ENCODE measurements at places on chromosomes 16 and 17. TPM values are rescaled to one million over a fixed set of nuclear protein-coding genes. Genes with fewer than 3 reads are reported as not detected.

Gene UTS2R
- not detected for total RNA-seq

Gene BICDL2
- total RNA-seq = 0.16 TPM

Gene PPP1R27
- not detected for total RNA-seq

Gene ORC6
- 7.8 TPM for total RNA-seq

Gene TMEM100
- total RNA-seq = 4.9 TPM

Gene PSMD12
- 22.9 TPM for total RNA-seq

Gene CHD9
- total RNA-seq = 25.1 TPM

Gene CBFA2T3
- total RNA-seq = not detected

Gene TBC1D3
- total RNA-seq = 2.3 TPM

Gene LRRC46
- total RNA-seq = not detected

Gene TRPV3
- total RNA-seq = 9.2 TPM

Gene ZG16B
- not detected for total RNA-seq

Gene PLK1
- total RNA-seq = 13.5 TPM

Gene PRSS36
- total RNA-seq = not detected

Gene RNF227
- total RNA-seq = 1.1 TPM

Gene HSD17B2
- total RNA-seq = not detected

Gene DPH1
- total RNA-seq = 23.6 TPM

Gene KRTAP1-3
- total RNA-seq = not detected

Gene CTRB1
- total RNA-seq = not detected

Gene CCDC144A
- total RNA-seq = not detected

Gene NAA60
- total RNA-seq = 16.8 TPM

Gene TOX3
- not detected for total RNA-seq

Gene SSTR5
- 1.4 TPM for total RNA-seq

Gene MMP15
- total RNA-seq = 3.2 TPM

Gene ATP6V0A1
- total RNA-seq = 20.6 TPM

Gene IL34
- not detected for total RNA-seq

Gene EMP2
- 9.4 TPM for total RNA-seq

Gene TP53TG3B
- 0.16 TPM for total RNA-seq

Gene KIF18B
- 4.2 TPM for total RNA-seq

Gene TNK1
- total RNA-seq = under 0.01 TPM

Gene VTN
- 8.1 TPM for total RNA-seq

Gene CLEC18B
- 0.90 TPM for total RNA-seq

Gene PLCD3
- total RNA-seq = 33.5 TPM

Gene NEURL4
- 15.7 TPM for total RNA-seq

Gene KRT40
- not detected for total RNA-seq

Gene RAB11FIP4
- total RNA-seq = under 0.01 TPM

Gene AARS1
- total RNA-seq = 92.8 TPM

Gene IRX3
- total RNA-seq = 12.2 TPM

Gene MLLT6
- 13.3 TPM for total RNA-seq

Gene CCL13
- total RNA-seq = not detected

Gene MYLK3
- total RNA-seq = 0.18 TPM

Gene CETP
- not detected for total RNA-seq

Gene NAGS
- 2.2 TPM for total RNA-seq

Gene SYT17
- total RNA-seq = not detected

Gene TNFRSF17
- total RNA-seq = not detected

Gene SPNS2
- 2.9 TPM for total RNA-seq

Gene FBXL16
- 2.9 TPM for total RNA-seq

Gene OR1F1
- not detected for total RNA-seq

Gene AIPL1
- not detected for total RNA-seq

Gene ABCA6
- total RNA-seq = 53.5 TPM

Gene NUPR1
- total RNA-seq = 57.4 TPM

Gene C17orf78
- not detected for total RNA-seq

Gene CACNG3
- total RNA-seq = not detected
